Activated T-helper 1 cell treated with Interleukin-2 at 50 U/mL for 16 hours (primary cell): ENCODE measurements at places on chromosomes 4 and X.

DNA sequence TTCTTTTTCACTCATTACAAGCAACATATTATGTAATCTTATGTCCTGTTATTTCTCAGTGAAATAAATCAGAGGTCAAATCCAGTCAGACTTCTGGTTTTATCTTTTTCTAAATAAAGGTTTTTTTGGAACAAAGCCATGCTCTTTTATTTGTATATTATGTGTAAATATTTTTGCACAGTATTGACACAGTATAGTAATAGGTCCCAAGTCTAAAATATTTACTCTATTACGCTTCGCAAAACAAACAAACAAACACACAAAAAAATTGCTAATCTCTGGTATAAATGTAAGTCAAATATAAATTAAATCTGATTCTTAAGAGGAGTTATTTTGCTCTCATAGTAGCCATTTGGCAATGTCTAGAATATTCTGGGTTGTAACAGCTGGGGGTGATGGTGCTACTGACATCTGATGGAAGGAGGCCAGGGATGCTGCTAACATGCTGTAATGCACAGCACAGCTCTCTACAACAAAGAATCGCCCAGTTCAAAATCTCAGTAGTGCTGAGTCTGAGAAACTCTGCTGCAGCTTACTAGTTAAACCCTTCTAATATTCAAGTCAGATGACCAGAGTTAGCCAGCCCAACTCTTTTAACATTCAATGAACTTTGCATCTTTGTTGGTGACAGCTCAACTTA lies 602.1 kb downstream of the RAB28 start:
- no peak for DNase-seq

DNA sequence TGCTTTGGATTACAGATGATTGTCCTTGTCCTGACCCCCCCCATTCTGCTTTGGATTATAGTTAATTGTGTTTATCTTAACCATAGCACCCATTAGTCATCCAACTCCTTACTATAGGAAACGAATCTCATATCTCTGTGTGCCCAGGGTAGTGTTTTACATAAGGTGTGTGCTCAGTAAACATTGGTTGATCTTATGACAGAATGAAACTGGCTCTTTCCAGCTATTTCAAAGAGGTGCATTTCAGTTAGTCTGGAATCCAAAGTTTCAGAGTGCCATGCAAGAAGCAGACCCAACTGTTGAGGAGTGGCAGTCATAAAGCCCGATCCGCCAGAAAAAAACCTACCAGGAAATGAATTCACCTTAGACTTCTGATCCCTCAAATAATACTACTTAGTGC lies 14.7 kb downstream of the TRIM2 start:
- DNase-seq = no peak

DNA sequence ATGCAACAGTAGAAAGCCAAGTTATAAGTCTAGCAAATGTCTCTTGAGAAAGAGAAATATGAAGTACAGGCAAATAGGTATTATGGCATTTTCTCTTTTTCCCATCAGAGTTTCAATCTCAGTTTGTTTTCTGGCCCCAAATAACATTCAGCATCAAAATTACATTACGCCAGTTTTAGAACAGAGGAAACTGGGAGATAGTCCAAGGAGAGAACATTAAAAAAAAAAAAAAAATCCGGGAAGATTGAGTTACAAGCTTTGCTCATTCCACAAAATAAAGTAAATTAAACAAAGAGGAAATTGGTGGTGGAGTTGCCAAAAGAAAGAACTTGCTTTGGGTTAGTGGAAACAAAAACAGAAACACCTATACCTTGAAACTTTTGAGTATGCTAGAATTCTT lies 50.4 kb upstream of the IL13RA2 start:
- DNase-seq = no peak

DNA sequence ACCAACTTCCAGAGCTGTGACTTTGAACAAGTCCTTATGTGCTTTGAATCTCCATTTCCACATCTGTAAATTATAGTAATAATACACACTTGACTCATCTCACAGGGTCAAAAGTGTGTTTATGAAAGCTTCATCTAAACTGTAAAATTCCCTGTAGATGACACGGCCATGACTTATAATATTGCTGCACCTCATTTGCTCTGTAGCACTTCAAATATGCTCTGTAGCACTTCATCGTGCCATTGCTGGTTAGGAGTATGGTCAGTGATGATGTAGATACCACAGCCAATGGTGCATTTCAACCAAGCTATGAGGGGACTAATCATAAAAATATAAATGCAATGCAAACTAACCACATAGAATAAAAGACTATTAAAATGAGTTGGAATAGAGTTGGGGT lies 318.6 kb downstream of the ANK2 start:
- no peak for DNase-seq

DNA sequence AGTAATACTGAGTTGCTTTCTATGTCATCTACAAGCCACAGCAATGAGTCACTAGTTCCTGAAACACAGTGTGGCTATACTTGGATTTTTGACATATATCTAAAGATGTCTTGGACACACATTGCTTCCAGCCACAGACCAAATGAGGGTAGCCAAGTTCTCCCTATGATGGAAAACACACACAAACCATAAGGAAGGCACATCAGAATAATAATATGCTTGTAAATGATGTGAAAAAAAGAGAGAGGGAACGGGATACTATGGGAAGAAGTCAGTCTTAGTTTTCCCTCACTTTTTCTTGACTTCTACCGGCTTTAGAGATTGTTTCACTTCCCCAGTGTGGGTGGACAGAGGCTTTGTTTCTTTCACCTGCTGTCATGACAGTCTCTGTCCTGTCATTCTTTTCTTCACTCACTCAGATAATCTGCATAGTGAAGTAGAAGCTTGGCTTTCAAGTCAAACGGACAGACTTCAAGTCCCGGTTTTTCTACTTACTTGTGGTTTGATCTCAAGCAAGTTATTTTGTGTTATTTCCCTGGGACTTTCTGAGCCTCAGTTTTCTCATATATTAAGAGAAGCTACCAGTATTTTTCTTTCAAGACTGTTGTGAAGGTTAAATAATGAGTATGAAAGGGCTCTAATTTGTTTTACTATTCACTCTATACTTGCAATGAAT lies 34.7 kb downstream of the P2RY10 start:
- no peak for DNase-seq

- no peak for DNase-seq
These were observed 187.1 kb downstream of the MGST2 start for GRCh38 chr4:139852612-139853269.

DNA sequence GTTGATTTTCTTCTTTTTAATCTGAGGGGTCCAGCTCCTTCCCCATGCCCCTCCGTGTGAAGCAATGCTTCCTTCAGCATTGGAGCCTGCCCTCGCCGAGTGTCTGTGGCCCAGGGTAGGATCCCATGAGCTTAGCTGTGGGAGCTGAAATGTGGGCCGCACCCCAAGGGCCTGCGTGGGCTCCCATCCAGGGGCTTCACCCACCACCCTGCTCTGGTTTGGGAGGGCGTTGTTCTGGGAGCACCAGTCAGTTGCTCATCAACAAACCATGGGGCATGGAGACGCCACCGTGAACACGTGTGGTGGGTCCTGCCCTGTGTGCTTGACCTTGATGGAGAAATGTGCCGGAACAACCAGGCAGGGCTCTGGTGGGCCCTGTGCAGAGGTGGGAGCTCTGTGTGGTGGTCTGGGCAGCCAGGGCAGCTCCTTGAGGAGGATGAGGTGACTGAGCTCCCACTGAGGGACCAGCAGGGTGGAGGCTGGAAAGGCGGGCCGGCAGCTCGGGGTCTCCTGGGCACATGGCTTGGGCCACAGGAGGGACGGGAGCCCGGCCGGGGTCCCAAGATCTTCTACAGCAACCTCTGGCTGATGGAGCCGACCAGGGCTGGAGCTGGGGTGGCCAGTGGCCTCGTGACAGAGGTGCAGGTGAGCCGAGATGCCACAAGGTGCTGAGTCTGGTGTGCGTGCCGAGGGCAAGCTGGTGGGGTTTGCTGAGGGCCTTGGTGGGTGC lies 39.6 kb upstream of the NKX1-1 start:
- DNase-seq = no peak

GRCh38 chrX:19670321-19670750 lies 155.0 kb upstream of the MAP3K15 start:
- no peak for DNase-seq

DNA sequence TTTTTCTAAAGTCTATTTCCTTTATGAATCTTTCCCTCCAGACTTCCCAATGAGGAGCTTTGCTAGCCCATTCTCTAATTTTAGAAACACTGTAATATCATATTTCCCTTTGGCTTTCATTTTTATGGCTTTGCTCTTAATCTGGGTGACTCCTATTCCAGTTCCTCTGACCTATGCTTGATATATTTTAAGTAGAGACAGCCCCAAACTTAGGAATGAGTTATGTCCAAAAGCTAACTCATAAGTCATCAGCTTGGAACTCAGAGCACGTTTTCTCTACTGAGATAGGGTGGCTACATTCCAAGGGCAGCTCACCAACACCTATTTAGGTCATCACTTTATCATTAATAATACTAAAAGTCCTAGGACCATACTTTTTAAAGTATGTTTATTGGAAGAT lies 77.8 kb downstream of the OR13H1 start:
- DNase-seq = no peak

DNA sequence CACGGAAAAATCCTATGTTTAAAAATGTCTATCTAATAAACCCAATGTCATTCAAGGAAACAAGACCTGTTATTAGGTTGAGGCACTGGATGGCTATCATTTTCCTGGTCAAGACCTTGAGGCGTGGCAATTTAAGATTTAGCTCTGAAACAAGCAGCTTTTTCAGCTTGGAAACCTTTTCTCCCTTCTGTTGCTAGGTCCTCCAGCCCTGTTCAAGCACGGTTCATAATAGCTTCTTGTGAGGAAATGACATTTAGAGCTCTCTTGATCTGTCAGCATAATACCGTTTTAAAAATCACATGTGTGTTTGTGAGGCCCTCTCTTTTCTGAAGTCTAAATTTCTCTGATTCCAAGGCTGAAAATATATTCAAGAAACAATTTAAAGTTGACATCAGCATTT lies 133.6 kb upstream of the GRPR start:
- no peak for DNase-seq

GRCh38 chr4:44425614-44426208 lies 22.9 kb downstream of the KCTD8 start:
- no peak for DNase-seq

GRCh38 chrX:70476934-70477733 lies 32.5 kb downstream of the DLG3 start:
- DNase-seq = no peak

GRCh38 chr4:89344571-89344970 lies 37.0 kb upstream of the GPRIN3 start:
- DNase-seq = no peak

DNA sequence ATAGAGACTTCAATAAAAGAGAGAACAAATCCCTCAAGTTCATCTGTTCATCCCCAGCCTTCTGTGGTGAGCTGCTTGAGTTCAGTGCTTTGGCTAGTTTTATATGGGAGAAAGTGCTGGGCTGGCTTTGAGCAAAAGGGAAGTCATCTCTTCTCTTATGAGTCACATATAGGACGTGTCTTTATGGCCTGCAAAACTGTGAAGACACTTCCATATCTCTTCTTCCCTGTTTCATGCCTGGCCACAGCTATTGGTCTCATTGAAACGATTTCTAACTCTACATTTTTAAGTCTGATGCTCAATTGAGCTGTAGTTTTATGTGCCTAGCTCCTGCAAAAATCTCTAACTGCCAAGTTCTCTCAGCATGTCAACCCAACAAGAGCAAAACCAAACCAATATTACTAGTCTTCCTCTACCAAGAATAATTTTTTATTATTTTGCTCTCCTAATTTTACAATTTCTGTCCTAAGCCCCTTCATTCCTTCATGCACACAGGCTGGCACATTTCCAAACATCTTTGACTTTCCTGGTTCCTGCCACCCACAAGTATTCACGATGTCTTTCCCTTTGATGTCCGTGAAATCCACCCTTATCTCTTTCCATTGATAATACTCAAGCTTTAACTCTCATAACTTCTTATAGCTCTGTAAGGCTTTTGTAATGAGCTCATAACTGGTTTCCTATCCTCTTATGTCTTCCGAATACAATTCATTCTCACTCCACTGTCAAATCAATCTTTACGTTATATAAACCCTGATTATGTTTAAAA lies 165.3 kb downstream of the BTC start:
- no peak for DNase-seq

DNA sequence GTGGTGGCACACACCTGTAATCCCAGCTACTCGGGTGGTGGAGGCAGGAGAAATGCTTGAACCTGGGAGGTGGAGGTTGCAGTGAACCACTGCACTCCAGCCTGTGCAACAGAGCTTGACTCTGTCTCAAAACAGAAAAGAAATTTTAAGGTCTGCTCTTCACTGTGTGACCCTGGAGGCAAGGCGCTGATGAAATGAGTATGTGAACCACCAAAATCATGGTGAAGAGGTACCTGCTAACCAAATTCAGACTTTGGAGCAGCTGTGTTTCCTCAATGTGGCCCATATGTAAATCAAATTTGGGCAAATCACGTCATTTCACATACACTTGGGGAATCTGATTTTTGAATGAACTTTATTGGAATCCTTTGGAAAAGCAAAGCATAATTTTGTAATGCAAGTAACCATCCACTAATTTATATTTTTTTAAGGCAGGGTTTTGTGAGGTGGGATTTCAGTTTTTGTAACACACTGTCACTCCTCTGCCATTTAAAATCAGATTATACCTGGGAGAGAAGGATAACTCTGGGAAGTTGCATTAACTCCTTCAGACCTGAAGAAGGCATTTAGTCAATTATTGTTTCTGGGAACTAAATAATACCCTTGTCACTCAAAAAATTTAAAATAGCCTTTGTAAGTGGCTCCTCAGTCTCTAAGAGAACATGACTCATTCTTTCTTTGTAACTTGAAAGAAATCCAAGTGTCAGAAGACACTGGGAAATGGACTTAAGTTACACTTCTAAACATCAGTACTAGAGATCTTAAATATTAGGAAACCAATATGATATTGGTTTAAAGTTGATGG lies 24.0 kb downstream of the DOCK11 start:
- DNase-seq = no peak

- no peak for DNase-seq
These were observed 1304.0 kb downstream of the FAM133A start for GRCh38 chrX:94977986-94978385.

DNA sequence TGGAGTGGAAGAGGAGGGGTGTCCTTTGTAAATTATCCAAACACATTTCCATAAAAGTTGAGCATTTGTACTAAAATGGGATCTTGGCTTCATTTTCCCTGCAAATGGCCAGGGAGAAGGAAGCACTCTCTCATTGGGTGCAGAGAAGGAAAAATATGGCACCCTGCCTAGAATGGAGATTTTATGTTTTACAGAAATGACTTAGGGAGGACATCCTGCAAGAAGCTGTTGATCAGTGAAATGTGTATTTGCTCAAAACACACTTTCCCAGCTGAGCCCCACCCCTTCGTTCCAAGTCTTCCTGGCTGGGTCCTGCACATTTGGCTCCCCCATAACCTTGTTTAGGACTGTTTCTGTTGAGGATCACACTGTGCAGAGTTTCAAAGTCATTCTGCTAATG lies 213.5 kb upstream of the TAPT1 start:
- no peak for DNase-seq

DNA sequence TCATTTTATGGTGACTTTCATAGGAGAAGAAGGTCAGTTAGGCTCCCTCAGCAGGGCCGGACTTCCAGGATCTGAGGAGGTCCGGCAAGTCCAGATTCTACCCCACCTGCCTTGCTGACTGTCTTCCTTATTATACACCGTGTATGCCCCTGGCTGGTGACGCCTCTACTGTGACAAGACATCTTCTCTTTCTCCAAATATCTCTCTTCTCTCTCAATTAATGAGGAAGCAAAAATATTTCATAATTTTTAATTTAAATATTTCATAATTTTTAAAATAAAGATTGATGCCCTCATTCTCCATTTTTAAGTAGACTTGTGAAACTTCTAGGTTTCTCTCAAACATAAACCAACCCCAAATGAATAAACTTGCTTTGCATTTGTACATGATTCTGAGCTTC lies 202.5 kb downstream of the NSUN7 start:
- DNase-seq = no peak

GRCh38 chr4:85738721-85739120 lies 263.8 kb downstream of the ARHGAP24 start:
- no peak for DNase-seq
